ENCODE measurements at places on chromosomes 7 and 10. TPM values are rescaled to one million over a fixed set of nuclear protein-coding genes. Genes with fewer than 3 reads are reported as not detected.

LRRC4 gene
- 297 TPM for total RNA-seq

ANKRD30A gene
- total RNA-seq = not detected

ZMIZ2 gene
- 70.9 TPM for total RNA-seq

HSPA12A gene
- 2.8 TPM for total RNA-seq

EGFR gene
- 5.0 TPM for total RNA-seq

HECW1 gene
- total RNA-seq = 0.15 TPM

GRCh38 chr10:132204078-132204780 is 17.5 kb downstream of the DPYSL4 start:
- H3K36me3 ChIP-seq = no peaks in the 10 kb centered on the region
- no peak overlapping the region for H3K27ac ChIP-seq
- H3K4me1 ChIP-seq = no peaks in the 10 kb centered on the region
- DNase-seq = no peak
- no peak overlapping the region for H3K4me3 ChIP-seq

DNA sequence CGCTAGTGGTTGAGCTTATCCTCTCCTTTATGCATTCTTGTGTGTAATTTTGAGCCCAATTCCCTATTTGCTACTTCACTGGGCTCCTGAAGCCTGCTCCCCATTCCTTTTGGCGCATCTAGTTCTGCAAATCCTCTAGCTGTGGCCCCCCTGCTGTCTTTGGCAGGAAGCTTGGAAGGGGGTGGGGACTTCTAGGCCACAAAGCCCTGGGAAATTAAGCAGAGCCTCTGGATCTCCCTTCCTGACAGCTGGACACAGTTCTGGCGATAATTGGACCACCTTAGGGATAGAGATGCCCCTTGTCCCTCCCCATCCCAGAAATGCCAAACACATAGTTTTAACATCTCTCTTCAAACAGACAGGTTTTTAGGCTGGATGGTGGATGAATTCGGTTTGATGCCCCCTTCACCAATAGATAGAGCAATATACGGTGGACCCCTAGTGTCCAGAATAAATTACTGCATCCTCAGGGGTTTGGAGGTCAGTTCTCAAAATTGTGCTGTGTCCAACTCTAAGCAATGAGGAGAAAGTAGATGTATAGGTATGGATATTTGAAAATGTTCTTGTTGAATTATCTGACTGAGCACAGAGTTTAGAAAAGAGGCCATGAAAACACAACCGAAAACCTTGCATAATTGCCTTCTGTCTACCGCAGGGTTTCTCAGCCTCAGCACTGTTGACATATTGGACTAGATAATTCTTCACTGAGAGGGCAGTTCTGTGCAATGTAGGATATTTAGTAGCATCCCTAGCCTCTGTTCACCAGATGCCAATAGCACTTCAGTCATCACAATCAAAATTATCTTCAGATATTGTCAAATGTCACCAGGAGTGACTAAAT is 75.5 kb downstream of the PAPSS2 start:
- DNase-seq = peak; percentile 33
- H3K4me3 ChIP-seq = no peak overlapping the region
- peaks cover 3% of the 10 kb centered on the region for H3K27me3 ChIP-seq
- no peak overlapping the region for H3K27ac ChIP-seq

DNA sequence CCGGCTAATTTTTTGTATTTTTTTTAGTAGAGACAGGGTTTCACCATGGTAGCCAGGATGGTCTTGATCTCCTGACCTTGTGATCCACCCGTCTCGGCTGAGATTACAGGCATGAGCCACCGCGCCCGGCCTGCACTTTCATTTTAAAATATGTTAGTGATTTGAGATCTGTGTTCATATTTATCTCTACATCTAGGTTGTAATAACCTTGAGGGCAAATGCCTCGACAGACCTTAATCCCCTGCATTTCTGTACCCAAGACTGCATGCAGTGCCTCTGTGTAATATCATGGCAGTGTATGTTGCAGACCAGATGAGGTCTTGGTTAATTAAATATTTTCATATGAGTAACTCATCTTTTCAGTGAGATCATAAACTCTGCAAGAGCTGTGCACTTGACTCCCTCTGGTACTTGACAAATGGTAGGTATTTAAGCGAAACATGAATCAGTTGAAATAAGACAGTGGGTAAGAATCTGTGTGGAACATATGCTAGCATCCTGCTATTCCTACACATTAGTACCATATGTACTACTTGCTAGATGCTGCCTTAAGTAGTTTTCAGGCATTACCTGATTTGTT is 673.9 kb upstream of the ANKRD30A start:
- H3K4me3 ChIP-seq = no peak overlapping the region
- H3K27ac ChIP-seq = no peak overlapping the region
- no peaks in the 10 kb centered on the region for H3K27me3 ChIP-seq
- H3K36me3 ChIP-seq = no peaks in the 10 kb centered on the region
- no peak for DNase-seq

DNA sequence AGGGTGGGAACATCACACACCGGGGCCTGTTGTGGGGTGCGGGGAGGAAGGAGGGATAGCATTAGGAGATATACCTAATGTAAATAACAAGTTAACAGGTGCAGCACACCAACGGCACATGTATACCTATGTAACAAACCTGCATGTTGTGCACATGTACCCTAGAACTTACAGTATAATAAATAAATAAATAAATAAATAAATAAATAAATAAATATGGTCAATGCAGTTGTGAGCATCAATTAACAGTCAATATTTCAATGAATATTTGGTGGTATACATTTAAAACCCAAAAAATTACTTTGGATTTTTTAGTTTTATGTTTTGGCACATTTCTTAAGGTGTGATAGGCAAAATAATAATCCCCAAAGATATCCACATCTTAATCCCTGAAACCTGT is 15.6 kb downstream of the TRDMT1 start:
- no peaks in the 10 kb centered on the region for H3K36me3 ChIP-seq
- H3K27ac ChIP-seq = no peak overlapping the region
- no peaks in the 10 kb centered on the region for H3K27me3 ChIP-seq
- peaks cover 3% of the 10 kb centered on the region for H3K4me1 ChIP-seq
- DNase-seq = no peak

- no peaks in the 10 kb centered on the region for H3K27me3 ChIP-seq
- no peak for DNase-seq
- H3K27ac ChIP-seq = no peak overlapping the region
- peaks cover 14% of the 10 kb centered on the region for H3K4me1 ChIP-seq
- no peaks in the 10 kb centered on the region for H3K36me3 ChIP-seq
These were observed 866.4 kb downstream of the LRMDA start for GRCh38 chr10:76297780-76298281.

DNA sequence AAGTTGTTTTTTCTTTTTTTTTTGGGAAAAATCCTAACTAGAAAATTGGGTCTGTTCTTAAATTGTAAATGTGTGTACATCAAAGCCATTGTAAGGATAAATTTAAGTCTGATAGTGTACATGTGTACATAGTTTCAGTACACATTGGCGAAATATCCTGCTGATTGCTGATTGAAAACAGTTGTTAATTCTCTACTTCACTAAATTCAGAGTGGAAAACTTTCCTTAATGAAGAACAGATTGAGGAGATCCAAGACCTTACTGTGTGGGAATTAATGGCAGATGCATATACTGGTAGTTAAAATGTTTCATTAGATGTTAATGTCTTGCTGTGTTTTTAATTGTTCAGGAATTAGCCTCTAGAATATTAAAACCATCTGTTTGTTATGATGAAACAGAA is 506.0 kb downstream of the AUTS2 start:
- no peak overlapping the region for H3K4me3 ChIP-seq
- peaks cover under 1% of the 10 kb centered on the region for H3K27me3 ChIP-seq
- H3K4me1 ChIP-seq = peaks cover 2% of the 10 kb centered on the region
- H3K36me3 ChIP-seq = no peaks in the 10 kb centered on the region
- H3K27ac ChIP-seq = no peak overlapping the region
- no peak for DNase-seq

DNA sequence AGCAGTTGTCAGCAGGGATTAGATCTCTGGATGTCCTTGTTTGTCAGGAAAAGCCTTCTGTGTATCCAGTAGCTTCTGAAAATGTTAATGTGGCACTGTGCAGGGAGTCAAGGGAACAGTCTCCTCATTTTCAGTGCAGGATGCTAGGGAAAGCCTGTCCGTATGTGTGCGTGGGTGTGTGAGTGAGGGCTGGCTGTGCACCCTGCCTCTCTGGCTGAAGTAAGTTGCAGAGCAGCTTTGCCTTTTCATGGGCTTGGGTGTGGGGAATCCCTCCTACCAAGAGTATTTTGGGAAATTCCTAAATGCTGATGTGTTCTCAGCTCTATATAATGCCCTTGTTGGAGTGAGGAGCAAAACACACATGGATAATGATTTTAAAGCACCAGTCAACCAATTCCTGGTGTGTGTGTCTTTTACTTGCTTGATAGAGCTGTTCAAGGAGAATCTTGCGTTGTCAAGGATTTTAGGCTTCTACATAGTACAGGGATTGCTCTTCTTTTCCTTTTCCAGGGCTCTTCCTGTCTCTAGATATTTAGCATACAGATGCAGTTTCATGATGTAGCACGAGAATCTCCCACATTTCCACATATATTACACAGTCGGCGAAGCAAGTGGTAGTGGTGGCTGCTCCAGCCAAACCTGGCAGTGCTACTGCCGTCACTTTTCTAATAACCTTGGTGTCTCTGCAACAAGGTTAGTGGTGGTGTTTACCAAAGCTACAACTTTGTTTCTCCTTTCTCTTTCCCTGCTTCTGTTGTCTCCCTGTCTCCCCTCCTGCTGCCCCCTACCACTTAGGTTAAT is 92.8 kb downstream of the MCU start:
- peaks cover 1% of the 10 kb centered on the region for H3K27me3 ChIP-seq
- no peak overlapping the region for H3K4me3 ChIP-seq
- peaks cover 51% of the 10 kb centered on the region for H3K4me1 ChIP-seq
- peak overlapping the region; percentile 58 for H3K27ac ChIP-seq
- no peaks in the 10 kb centered on the region for H3K36me3 ChIP-seq

DNA sequence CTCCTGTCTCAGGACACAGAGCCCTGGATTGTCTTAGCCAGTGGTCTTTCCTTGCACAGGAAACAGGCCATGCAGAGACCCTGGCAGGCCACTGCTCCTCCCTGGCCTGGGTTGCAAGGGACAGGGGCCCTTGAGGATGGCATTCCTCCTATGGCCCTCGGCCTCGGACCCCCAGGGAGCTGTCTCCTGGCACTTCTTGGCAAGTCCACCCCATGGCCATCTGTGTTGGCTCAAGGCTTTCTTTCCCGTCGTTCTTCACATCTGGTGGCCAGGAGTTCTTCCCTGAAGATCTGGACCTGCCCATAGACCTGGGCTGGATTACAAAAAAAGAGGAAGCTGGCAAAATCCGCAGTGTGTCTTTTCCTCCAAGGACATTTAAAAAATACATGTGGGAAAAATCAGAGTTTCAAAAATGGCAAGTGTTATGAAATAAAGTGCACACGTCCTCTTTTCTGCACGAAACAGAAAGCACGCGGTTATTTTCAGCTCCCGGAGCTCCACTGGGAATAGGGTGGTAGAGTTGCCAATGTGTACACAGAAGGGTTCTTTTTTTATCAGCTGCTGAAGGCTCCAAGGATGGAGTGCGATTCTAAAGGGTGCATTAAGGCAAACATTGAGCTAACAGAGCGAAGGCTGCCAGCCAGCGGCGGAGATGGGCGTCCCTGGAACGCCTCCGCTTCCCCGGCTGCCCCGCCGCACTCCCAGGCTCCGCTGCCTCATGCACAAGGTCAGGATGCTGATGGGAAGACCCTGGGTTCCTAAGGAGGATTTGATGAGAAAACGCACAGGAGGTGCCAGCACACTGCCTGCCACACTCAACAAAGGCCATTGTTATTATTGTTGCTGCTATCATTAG is 62.8 kb upstream of the FAM20C start:
- no peaks in the 10 kb centered on the region for H3K36me3 ChIP-seq
- H3K27ac ChIP-seq = no peak overlapping the region
- no peak overlapping the region for H3K4me3 ChIP-seq
- no peak for DNase-seq
- H3K4me1 ChIP-seq = no peaks in the 10 kb centered on the region

DNA sequence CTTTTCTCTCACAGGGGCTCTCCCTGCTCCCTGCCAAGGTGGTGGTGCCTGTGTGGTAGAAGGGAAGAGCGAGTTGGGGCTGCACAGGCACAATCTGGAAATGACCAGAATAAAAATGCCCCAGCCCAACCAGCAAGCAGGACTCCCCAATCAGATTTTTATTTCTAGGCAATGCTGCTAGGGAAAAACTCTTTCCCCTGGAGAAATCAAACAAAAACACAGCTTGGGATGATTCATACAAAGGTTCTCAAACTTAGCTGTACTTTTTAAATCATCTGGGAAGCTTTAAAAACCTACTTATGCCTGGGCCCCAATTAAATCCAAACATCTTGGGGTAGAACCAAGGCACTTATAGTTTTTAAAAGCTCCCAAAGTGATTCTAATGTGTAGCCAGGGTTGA is 243.2 kb downstream of the HTR7 start:
- H3K4me3 ChIP-seq = no peak overlapping the region
- no peaks in the 10 kb centered on the region for H3K36me3 ChIP-seq
- peaks cover 5% of the 10 kb centered on the region for H3K4me1 ChIP-seq
- H3K27ac ChIP-seq = no peak overlapping the region

- no peaks in the 10 kb centered on the region for H3K4me1 ChIP-seq
- no peaks in the 10 kb centered on the region for H3K27me3 ChIP-seq
- no peaks in the 10 kb centered on the region for H3K36me3 ChIP-seq
- no peak overlapping the region for H3K27ac ChIP-seq
- no peak overlapping the region for H3K4me3 ChIP-seq
These were observed 286.6 kb downstream of the SEMA3D start for GRCh38 chr7:84900215-84900614.

- H3K4me1 ChIP-seq = no peaks in the 10 kb centered on the region
- DNase-seq = no peak
- peaks cover 2% of the 10 kb centered on the region for H3K27me3 ChIP-seq
- no peaks in the 10 kb centered on the region for H3K36me3 ChIP-seq
These were observed 377.3 kb upstream of the ZMIZ1 start for GRCh38 chr10:78691301-78692030.

DNA sequence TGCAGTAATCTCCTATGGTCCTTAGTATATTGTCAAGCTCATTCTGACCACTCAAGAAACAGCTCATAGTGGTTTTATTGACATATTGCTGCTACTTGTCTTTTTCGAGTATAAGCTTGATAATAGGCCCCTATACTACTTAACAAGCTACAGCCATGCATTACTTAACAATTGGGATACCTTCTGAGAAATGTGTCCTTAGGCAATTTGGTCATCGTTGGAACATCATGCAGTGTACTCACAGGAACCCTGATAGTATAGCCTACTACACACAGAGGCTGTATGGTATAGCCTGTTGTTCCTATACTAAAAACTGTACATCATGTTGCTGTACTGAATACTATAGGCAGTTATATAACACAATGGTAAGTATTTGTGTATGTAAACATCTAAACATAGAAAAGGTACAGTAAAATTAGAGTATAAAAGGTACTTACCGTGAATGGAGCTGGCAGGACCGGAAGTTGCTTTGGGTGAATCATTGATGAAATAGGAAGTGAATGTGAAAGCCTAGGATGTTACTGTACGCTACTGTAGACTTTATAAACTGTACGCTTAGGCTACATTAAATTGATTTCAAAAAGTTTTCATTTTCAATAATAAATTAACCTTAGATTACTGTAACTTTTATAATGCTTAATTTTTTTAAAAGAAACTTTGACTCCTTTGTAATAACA is 160.9 kb downstream of the LRRC4 start:
- DNase-seq = no peak
- peaks cover 8% of the 10 kb centered on the region for H3K27me3 ChIP-seq
- H3K27ac ChIP-seq = no peak overlapping the region
- peaks cover 27% of the 10 kb centered on the region for H3K36me3 ChIP-seq
- peaks cover 37% of the 10 kb centered on the region for H3K4me1 ChIP-seq

- no peak for DNase-seq
- H3K4me3 ChIP-seq = no peak overlapping the region
- no peak overlapping the region for H3K27ac ChIP-seq
- H3K4me1 ChIP-seq = no peaks in the 10 kb centered on the region
- no peaks in the 10 kb centered on the region for H3K27me3 ChIP-seq
These were observed 188.5 kb upstream of the AGR3 start for GRCh38 chr7:17070231-17070708.
